ENCODE measurements at places on chromosomes 3 and 15. TPM values are rescaled to one million over a fixed set of nuclear protein-coding genes. Genes with fewer than 3 reads are reported as not detected.

DNA sequence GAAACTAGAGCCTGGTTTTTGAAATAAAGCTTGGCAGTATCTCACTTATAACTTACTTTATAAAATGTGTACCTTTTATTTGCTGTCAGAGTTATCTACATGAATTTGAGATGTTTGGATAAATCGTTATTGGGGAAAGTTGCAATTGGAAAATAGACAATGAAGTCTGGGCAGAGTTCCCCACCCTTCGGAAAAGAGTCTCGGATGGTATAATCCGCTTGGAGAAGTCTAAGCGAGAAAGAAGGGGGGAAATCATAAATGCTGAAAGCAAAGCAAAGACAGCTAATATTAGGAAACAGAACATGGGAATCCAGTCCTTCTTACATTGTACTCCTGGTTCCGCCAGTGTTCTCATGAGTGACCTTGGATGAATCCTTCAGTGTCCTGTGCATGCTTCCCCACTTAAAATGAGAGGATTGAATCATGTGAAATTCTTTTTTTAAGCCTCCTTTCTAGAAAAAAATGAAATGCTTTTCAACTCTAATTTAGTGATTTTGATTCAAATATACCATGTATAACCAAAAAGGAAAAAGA lies 162.4 kb downstream of the ATG7 start:
- no peak for DNase-seq

GRCh38 chr3:48425281-48425812 lies 4.5 kb downstream of the PLXNB1 start:
- DNase-seq = no peak

- DNase-seq = no peak
Measured at GRCh38 chr3:195556390-195556789, 13.3 kb upstream of the PPP1R2 start.

- no peak for DNase-seq
Measured at GRCh38 chr3:159960188-159961148, 28.2 kb upstream of the IL12A start.

- no peak for DNase-seq
Measured at GRCh38 chr3:142963516-142964448, at the start of gene PAQR9. Gene PAQR9, minus strand, starts transcription at chr3:142963674. Its CDS starts 338 bp downstream, at chr3:142963336.

DNA sequence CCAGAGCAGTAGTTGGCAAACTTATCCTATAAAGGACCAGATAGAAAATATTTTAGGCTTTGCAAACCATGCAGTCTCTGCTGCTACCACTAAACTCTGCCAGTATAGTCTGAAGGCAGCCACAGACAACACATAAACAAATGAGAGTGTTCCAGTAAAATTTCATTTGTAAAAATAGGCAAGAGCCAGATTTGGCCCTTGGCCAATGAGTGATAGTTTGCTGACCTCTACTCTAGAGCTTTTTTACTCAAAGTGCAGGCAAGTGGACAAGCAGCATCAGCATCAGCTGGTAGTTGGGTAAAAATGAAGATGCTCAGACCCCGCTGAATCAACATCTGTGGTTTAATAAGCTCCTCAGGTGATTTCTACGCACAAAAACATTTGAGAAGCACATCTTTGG lies 269.8 kb downstream of the NTRK3 start:
- DNase-seq = no peak

DNA sequence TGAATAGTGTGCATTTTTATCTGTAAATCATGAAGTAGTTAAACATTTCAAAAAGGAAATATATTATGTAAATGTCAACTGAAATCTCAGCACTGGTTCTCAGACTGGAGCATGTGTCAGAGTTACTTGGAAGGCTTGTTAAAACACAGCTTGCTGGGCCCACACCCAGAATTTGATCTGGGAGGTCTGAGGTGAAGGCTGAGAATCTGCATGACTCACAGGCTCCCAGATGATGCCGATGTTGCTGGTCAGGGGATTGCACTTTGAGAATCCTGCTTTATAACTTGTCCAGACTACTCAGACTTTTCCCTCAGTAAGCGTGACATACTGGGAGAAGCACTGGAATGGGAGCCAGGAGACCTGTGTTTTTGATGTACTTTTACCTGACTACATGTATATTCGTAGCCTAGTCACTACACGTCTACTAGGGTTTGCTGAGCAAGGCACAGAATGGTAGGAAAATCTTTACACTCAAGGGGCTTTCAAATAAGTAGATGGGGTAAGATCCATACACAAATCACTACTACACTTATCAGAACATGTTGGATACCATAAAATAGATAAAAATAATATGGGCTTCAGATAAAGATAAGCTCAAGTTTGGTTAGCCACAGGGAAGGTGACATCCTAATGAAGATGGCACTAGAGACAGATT lies 77.1 kb upstream of the MEX3B start:
- DNase-seq = no peak

DNA sequence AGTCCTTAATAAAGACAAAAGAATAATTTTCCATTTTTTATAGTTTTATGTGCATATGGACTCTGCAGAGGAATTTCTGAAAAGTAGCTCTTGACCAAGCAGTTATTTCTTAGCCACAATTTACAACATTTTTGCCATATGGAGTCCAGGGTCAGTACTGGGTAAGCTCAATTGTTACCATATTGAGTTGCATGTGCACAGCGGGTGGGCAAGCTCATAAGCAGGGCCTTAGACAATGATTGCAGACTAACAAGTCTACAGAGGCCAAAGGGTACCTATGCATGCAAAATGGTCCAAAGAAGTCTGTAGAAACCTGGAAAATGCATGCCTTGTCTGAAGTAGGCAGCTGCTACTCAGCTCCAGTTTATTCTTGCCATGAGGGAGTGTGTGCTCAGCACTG lies 19.0 kb upstream of the ARHGEF26 start:
- no peak for DNase-seq

Gene CPN2
- not detected for total RNA-seq

DNA sequence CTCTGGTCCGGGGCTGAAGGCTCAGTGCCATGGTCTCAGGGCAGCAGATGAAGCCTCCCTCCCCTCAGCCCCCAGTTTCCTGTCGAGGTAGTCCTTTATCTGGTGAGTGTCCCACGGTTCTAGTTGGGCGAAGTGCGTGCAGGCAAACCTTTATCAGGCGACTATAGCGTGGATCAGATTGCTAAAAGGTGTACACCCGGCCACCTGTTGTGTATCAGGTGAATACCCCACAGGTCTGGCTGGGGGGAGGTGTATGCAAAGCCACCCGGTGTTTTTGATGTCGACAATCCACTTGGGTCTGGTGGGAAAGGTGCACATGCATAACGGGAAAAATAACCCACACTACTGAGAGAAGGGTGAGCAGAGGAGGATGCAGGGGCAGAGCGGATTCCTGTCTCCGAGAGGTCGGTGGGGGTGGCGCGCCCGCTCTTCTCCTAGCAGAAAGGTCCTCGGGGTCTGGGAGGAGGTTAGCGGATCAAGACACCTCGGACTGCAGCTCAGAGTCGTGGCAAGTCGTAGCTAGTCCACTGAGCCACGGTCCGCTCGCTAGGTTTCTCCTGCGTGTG lies 507 bp downstream of the SLC12A6 start:
- no peak for DNase-seq

GRCh38 chr3:108012304-108012703 lies 78.5 kb downstream of the CD47 start:
- DNase-seq = no peak

- DNase-seq = no peak
Measured at GRCh38 chr15:68023307-68024101, 30.6 kb upstream of the PIAS1 start.

GRCh38 chr3:29486096-29486495 lies 205.2 kb downstream of the RBMS3 start:
- no peak for DNase-seq

DNA sequence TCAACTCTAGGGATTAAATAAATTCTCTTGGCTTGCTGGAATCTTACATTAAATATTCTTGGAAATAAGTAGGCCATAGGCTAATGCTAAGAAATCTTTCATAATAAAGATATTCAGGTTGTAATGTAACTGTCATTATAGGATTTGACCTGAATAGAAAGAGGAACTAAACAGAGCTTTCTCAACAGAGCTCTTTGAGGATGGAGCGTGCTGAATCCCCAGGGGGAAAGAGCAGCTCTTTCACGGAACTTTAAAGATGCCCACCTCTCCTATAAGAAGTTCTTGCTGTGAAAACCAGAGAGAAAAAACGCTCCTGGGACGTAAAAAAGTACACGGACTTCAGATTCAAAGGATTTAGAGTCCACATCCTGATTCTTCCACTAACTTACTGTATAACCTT lies 77.9 kb downstream of the NTRK3 start:
- DNase-seq = no peak

DNA sequence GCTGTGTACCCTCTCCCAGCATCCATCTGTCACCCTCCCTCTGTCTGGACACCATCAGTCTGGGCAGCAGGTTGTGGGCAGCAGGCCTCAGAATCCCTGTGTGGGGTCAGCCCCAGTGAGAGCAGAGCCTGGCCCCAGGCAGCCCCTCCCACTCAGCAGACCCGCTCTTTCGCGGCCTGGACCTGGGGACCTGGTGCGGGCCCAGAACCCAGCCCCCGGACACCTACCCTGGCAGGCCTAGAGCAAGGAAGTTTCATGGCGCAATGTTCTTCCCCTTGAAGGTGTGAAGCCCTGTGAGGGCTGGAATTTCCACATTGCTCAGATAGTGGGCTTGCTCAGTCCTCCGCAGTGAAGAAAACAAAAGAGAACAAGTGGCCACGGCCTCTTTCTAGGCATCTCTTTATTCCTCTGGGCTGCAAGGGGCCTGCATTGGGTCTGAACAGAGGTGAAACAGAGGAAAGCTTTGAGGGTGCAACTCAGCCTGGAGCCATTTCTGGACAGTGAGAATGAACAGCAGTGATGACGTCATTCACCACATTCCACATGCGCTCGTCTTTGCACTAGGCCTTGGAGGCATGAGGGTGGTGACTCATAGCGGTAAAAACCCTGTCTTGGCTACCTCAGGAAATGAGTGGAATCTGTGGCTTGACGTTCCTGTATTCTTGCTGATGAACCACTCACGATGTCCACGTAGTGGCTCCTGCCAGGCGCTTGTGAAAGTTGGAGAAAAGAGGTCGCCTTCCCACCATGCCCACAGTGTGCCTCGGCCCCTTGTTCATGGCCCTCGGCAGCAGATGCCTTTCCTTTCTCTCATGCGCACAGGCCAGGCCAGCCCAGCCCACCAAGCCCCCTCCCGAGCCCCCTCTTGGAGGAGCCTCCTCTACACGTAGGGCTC lies 66.1 kb downstream of the SLC30A4 start:
- DNase-seq = peak; percentile 94

DNA sequence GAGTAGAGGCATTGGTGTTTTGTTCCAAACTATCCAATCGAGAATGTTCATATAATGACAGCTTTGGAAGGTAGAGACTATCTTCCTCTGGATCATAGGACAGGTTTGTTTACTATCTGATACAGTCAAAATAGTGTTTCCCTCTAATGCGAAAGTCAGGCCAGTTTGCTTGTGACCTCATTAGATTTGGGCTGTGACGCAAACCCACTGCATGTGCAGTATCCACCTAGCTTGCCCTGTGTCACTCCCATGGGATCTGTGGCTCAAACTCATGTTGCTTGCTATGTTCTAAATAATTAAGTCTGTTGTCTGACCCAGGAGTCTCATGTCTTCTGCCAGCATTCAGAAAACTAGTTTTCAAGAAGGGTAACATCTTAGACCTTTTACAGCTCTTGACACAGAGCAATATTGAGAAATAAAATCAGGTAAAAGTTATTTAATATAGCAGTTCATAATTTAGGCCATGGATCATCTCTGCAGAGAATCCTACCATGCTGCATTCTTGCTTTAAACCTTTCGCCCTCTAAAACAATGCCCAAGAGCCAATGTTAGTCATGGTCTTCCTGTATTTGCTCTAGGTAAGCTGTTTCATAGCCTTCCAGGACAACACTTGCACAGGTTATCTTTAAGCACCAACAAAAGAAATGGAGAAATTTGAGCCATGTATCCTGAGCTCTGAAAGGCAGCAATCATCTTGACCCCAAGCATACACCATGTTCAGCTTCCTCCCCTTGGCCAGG lies 26.4 kb downstream of the NIT2 start:
- DNase-seq = no peak

Gene ZNF106
- total RNA-seq = 151 TPM

DNA sequence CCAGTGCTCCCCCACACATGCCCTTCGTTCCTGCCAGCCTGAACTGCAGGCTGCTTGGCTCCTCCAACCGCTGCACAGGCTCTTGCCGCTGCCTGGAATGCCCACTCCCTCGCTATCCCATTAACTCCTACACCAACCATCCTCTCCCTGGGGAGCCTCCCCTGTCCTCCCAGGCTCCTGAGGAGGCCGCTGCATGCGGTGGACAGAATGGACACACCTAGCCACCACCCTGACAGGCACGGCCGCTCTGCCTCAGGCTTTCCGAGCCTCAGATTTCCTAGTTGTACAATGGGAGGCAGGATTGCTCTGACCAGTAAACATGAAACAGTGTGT lies 2.3 kb downstream of the PLXNB1 start:
- no peak for DNase-seq

GRCh38 chr15:85406916-85407315 lies 26.5 kb downstream of the AKAP13 start:
- no peak for DNase-seq

Gene TRPM1
- total RNA-seq = not detected

- no peak for DNase-seq
Measured at GRCh38 chr15:73794443-73795133, 41.4 kb upstream of the INSYN1 start.

Gene CERS3
- total RNA-seq = under 0.01 TPM

Gene GPR171
- 1.8 TPM for total RNA-seq

DNA sequence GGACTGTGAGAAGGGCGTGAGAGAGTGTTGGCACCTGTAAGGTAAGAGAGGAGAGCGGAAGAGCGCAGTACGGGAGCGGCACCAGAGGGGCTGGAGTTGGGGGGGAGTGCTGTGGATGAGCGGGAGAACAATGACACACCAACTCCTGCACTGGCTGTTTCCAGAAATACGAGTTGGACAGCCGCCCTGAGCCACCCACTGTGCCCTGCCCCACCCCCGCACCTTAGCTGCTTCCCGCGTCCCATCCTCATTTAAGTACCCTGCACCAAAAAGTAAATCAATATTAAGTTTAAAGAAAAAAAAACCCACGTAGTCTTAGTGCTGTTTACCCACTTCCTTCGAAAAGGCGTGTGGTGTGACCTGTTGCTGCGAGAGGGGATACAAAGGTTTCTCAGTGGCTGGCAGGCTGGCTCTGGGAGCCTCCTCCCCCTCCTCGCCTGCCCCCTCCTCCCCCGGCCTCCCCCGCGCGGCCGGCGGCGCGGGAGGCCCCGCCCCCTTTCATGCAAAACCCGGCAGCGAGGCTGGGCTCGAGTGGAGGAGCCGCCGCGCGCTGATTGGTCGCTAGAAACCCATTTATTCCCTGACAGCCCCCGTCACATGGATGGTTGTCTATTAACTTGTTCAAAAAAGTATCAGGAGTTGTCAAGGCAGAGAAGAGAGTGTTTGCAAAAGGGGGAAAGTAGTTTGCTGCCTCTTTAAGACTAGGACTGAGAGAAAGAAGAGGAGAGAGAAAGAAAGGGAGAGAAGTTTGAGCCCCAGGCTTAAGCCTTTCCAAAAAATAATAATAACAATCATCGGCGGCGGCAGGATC lies at the start of gene SOX2:
Gene SOX2, plus strand, starts transcription at position 601 of the 811 bp plus-strand sequence. CDS start 436 bp downstream, outside the sequence.
- no peak for DNase-seq

Gene DAZL
- not detected for total RNA-seq

GRCh38 chr3:94293793-94294195 lies 230.9 kb downstream of the NSUN3 start:
- DNase-seq = no peak

Gene TMCC1
- total RNA-seq = 29.4 TPM

Gene PIF1
- total RNA-seq = 1.3 TPM

- DNase-seq = no peak
Measured at GRCh38 chr3:33915796-33916546, 117.5 kb downstream of the PDCD6IP start.

Data from breast epithelium (tissue), 4 donors.